NCI-H187 (cell line): ENCODE measurements at places on chromosomes 7 and 10.

GRCh38 chr7:30965883-30966282 lies 2.1 kb downstream of the GHRHR start:
- DNase-seq = no peak

DNA sequence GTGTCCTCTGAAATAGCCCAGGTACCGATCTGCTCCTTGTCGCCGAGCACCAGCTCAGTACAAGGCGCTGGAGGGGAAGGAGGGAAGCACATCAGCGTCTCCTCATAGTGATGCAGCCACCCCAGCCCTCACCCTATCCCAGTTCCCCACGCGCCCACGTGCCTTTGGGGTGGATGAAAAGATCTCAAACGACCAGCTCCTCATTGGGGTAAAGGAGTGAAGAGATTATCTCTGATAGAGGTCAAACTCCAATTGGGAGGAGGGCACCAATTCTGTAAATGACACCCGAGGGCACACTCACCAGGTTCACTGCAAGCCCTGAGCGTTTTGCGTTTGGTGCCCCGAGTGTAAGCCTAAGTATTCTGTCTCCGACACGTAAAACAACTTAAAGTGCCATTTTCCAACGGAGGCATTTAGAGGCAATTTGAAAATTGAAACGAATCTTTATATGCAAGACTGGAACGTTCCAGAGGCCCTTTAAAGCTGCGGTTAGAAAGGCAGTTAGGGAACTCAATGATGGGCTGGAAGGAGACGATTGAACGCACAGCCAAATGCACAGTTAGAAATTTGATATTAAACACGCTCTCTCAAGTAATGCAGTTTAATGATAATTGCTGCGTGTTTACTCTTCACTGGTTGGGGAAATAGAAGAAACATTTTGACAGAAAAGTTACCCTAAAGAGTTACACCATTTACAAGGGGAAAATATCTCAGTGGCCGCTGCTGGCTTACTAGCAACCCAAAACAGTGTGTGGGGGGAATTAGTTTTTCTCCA lies 8.9 kb upstream of the EMX2 start:
- DNase-seq = no peak

GRCh38 chr10:109956454-109957091 lies 33.3 kb upstream of the XPNPEP1 start:
- peak; percentile 34 for DNase-seq

DNA sequence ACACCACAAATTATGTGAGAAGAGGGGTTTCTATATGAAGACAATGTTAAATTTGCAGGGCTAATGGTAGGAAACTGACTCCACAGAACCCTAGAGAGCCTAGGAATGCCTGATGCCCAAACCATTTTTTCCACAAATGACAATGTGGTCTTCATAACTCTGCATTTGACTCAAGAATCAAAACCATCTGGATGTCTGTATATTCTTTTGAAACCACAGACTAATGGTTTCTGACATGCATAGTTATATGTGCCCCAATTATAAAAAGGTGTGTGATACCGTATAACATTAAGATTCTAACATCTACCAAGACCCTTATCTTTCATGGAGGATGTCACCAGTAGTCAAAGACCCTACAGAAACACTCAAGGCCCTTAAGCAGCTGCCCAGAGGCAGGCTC lies 20.3 kb downstream of the SEC61G start:
- no peak for DNase-seq

DNA sequence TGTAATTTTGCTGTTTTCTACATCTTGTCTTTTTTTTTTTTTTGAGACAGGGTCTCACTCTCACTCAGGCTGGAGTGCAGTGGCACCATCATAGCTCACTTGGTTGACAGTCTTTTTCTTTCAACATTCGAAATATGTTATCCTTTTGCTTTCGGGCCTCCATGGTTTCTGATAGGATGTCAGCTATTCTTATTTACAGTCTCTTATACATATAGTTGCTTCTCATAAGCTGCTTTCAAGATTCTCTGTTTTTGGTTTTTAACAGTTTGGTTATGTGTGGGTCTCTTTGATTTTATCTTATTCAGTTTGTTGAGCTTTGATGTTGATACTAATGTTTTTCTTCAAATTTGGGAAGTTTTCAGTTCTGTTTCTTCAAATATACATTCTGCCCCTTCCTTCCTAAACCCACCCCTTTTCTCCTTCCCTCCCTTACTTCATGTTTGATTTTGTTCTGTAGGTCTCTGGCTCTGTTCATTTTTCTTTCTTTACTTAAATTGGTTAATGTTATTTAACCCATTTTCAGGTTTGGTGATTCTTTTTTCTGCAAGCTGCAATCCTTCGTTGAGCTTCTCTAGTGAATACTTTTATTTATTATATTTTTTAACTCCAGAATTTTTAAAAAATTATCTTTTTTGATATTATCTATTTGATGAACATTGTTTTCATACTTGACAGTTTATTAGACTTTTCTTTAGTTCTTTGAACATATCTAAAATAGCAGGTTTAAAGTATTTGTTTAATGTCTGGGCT lies 19.3 kb downstream of the SEPTIN7 start:
- no peak for DNase-seq

DNA sequence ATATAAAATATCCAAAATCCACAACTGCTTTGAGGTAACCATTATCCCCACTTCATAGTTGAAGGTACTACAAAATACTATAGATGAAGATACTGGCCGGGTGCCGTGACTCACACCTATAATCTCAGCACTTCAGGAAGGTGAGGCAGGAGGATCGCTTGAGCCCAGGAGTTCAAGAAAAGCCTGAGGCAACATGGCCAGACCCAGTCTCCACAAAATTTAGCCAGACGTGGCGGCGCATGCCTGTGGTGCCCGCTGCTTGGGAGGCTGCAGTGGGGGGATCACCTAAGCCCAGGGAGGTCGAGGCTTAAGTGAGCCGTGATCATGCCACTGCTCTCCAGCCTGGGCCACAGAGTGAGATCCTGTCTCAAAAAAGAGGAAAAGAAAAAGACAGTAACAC lies 21.7 kb downstream of the TMEM254 start:
- DNase-seq = no peak

GRCh38 chr10:24214762-24215161 lies 5.8 kb downstream of the KIAA1217 start:
- DNase-seq = no peak

- no peak for DNase-seq
Measured at GRCh38 chr7:44764665-44765578, 16.3 kb downstream of the ZMIZ2 start.

GRCh38 chr7:157584420-157584819 lies 247.6 kb downstream of the DNAJB6 start:
- DNase-seq = no peak

- no peak for DNase-seq
Measured at GRCh38 chr10:77836299-77836820, 90.2 kb downstream of the DLG5 start.

DNA sequence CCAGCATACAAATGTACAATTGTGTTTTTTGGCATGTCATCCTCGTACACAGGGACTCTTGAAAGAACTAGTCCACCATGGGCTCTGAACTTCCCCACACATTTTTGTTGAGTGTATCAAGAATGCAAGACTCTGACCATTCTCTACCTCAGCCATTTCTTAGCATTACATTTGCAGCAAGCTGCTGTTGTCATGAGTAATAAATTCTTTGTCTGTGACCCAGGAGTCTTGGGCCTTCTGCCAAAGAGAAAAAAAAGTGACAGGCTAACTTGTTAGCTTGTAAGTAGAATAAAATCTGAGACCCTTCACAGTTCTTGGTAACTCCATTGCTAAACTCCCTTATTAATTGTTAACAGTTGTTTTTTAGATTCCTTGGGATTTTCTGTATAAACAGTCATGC lies 542.3 kb upstream of the MBL2 start:
- no peak for DNase-seq

DNA sequence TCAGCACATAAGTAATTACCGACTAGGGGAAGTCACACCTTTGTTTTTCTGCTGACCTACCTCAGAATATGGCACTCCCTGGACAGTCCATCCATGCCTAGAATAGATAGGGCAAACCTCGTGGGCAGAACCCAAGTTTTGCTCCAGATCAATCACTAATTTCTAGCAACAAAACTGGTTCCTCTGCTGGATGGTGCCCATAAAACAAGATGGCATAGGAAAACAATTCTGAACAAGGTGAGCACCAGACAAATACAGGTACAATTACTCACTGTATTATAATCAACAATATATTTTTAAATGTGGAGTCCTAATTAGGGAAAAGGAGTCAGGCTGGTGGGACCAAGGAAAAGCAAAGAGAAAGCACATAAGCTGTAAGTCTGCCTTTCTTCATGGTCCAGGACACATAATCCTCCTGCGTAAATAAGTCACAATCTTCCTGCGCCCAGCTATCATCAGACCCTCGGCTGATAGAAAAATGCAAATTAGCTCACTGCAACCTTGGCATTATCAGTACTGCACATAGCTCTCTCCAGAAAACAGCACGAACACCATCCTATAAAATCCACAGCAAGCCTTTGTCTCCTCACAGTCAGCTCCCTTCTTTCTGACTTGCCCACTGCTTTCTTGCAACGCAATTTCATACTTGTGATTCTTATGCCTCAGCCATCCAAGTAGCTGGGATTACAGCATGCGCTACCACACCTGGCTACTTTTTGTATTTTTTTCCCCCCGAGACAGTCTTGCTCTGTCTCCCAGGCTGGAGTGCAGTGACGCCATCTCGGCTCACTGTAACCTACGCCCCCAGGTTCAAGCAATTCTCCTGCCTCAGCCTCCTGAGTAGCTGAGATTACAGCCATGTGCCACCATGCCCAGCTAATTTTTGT lies 15.1 kb downstream of the URGCP start:
- no peak for DNase-seq

- no peak for DNase-seq
Measured at GRCh38 chr10:127036987-127037386, 131.8 kb downstream of the DOCK1 start.

DNA sequence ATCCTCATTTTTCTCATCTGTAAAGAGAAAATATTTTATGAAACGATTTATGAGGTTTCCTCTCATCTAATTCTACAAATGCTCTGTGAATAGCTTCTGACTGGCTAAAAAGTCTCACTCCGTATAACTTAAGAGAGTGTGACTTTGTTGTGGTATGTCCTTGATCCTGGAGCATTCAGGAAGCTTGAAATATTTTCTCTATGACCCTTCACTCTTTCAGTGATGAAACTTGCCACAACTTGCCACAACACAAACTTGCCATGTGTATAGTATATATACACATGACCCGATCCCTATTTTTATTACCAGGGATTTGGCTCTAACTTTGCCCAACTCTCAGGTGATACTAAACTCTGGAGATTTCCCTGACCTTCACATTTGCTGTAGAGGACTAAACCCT lies 74.1 kb downstream of the TES start:
- no peak for DNase-seq

DNA sequence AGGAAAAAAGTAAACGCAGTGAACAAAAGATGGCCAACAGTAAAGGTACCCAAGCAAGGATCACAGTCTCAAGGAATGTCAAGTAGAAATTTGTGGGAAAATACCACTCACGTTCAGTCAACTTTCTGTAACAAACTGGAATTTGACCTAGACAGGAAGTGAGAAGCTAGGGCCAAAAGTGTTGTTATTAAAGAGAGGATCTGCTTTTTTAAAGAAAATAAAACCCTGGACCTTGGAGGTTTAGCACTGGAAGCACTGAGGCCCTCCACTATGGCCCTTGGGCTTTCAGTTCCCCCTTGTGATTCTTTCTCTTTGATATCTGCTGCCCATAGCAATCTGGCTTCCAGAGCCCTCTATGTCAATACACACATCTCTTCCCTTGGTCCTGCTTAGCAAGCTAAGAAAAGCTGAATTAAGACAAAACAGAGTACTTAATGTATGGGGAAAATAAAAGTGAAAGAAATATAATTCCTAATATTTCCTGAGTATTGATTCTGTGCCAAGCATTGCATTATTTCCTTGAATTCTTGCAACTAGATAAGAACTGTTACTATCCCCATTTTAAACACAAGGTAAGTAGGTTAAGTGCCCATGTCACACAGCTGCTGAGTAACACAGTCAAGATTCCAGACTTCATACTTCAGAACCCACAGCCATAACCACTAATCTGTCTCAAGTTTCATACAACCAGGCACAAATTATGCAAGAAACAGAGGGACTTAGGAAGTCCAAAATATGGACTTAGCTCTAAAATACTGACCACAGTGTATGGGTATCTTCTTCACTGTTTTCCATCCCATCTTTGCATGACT lies 2.6 kb upstream of the ZNF438 start:
- no peak for DNase-seq

DNA sequence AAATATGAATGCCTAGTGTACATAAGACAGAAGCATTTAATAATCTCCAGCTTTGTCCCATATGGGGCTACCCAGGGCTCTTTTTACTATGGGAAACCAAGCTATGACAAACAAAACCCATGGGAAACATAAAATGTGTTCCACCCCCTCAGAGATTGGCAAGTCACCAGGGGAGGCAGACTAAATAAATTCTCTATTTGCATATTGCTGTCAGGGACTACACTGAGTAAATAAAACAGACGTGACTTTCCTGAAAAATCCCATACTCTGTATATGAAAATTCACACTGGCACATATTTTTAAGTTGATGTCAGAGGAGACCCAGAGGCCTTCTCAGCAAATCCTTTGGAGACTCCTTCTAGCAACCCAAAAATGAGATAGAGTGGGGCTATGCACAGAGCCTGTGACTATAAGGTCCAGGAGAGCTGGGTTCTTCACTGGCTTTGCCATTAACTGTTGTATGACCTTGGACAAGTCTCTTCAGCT lies 44.0 kb upstream of the HPSE2 start:
- DNase-seq = no peak
